ENCODE measurements at places on chromosomes 7 and 10.

DNA sequence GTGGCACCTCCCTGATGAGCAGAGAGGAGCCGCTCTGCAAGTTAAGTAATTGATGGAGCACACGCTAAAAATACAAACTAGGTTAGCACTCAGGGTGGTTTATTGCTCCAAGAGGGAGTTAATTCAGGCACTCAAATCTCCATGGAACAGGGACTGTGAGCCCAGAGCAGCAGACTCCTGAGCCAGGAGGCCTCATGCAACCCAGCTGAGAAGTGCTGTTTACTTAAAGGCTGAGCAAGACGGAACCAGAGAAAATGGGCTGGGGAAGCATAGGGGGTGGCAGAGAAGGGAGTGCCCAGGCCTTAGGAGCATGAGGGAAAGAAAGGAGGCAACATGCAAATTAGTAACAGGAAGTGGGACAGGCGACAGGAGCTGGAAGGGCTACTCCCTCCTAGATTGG is 174.1 kb downstream of the KCNMA1 start:
- DNase-seq = no peak

DNA sequence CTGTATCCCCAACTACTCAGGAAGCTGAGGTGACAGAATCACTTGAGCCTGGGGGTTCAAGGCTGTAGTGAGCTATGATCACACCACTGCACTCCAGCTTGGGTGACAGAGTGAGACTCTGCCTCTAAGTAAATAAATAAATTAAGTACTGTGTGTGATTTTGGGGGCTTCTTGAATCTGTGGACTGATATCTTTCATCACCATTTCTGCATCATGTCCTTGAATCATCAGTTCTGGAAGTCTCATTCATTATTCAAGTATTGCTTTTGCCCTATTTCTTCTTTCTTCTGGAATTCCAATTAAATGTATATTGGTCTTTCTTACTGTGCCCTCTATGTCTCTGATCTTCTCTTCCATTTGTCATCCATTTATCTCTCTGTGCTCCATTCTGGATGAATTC is 46.7 kb upstream of the OPN4 start:
- DNase-seq = no peak

DNA sequence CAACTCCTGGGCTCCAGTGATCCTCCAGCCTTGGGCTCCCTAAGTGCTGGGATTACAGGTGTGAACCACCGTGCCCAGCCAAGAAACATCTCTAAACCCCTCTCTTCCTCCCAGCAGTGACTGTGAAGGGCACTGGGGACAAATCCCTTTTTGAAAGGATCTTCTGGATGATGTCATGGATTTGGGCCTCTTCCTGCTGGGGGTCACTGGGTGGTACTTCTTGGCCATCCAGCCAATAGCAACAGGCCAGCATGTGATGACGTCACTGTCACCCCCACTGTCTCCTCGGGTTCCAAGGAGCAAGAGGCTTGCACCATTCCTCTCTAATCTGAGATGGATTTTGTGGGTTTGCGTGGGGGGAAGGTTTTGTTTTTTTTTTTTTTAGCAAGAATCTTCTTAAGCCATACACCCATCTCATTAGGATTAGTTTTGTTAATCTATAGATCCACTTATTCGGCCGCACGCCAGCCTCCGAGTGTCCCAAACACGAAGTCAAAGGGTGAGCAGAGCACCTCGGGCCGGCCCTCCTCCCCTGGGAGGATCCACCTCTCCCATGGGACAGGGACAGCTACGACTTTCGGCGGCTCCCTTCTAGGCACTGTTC is 29.4 kb upstream of the TNRC18 start:
- DNase-seq = peak; percentile 43

GRCh38 chr10:34794835-34795234 is 20.3 kb downstream of the PARD3 start:
- no peak for DNase-seq

- no peak for DNase-seq
These were observed 44.5 kb downstream of the KIF20B start for GRCh38 chr10:89745903-89746302.

DNA sequence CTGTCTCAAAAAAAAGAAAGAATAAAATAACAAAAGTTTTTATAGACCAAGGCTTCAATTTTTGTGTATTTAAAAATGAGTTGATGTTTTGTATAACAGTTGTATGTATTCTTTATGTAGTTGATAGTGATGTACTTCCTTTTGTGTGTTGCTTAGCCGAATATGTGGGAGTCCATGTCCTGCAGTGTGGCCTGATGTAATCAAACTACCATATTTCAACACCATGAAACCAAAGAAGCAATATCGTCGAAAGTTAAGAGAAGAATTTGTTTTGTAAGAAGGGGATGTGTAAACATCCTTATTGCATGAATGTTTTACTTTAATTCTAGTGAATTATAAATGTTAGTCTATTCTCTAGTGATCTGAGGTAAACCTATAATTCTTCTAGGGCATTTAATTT is 56.6 kb downstream of the MPLKIP start:
- DNase-seq = peak; percentile 23

DNA sequence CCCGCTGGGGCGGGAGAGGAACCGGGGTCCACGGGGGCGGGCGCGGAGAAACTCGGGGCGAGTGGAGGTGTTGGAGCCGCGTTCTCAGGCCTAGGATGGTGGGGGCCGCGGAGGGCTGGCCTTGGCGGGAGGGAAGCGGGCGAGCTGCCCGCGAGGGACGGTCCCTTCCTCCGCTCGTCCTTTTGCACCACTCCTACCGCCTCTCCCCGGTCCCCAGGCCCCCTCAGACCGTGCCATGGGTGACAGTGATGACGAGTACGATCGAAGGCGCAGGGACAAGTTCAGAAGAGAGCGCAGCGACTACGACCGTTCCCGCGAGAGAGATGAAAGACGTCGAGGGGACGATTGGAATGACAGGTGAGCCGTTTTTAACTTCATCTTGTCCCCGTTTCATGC is 451 bp downstream of the SRRT start:
- no peak for DNase-seq

DNA sequence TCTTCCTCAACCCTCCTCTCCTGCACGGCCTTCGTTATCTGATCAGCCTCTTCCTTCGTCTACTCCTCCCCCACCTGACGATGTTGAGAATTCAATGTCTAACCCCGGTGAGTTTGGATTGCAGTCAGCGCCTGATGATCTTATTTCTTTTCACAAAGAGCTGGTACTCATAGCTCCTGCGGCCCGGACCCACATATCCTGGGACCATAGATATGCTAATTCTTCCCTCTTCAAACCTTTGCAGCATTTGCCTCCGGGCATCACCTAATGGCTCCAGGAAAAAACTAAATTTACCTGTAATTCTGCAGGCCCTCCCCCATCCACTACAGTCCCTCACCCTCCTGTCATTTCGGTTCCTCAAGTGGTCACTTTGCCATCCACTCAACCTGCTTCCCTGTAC is 12.4 kb upstream of the DDC start:
- DNase-seq = no peak

GRCh38 chr7:55657654-55658053 is 85.4 kb upstream of the VOPP1 start:
- DNase-seq = no peak

- DNase-seq = no peak
These were observed 18.4 kb downstream of the TRIM24 start for GRCh38 chr7:138478499-138478908.

GRCh38 chr7:46554688-46555422 is 633.8 kb upstream of the IGFBP3 start:
- no peak for DNase-seq

GRCh38 chr7:142776206-142776844 is 5.6 kb downstream of the PRSS2 start:
- no peak for DNase-seq

- DNase-seq = no peak
These were observed 35.0 kb downstream of the GFRA1 start for GRCh38 chr10:116237970-116238369.
